ENCODE measurements at places on chromosomes 4 and X. TPM values are rescaled to one million over a fixed set of nuclear protein-coding genes. Genes with fewer than 3 reads are reported as not detected.

GRCh38 chrX:106917830-106918500 lies 2.2 kb upstream of the CLDN2 start:
- no peak for DNase-seq

DNA sequence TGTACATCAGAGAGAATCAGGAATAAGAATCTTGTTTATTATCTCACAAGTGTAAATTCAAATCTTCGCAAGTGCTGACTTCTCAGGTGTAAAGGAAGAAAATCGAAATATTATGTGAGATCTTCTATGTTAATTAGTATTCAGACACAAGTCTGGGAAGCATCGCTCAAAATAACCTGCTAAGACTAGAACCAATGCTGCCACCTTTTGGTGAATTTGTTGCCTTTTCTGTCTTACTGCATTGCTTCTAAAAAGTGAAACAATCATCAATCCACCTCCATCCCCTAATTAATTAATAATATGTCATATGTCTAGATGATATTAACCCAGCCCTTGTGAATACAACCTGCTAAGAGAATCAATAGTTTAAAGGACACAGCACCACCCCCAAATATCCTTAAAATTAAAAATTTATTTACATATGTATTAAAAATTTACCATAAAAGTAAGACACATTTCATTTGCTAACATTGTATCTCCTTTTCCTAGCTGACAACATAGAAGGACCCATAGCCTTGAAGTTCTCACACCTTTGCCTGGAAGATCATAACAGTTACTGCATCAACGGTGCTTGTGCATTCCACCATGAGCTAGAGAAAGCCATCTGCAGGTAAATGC lies 3.5 kb downstream of the EPGN start:
- no peak for DNase-seq

Gene ADAMTS3
- 0.24 TPM for total RNA-seq

GRCh38 chr4:158315706-158316105 lies 105.4 kb downstream of the TMEM144 start:
- DNase-seq: no peak

Measured in Right ventricle myocardium inferior (tissue), 1 donor.